ENCODE measurements at places on chromosomes 3 and 15.
A peak's percentile ranks its signal among the peaks of the same experiment; 100 is the strongest.

GRCh38 chr3:12279591-12280326 is 9.1 kb upstream of the PPARG start:
- no peak for DNase-seq

GRCh38 chr3:46632792-46633191 is 20.5 kb downstream of the FAM240A start:
- no peak for DNase-seq

GRCh38 chr3:39396690-39397089 is 9.8 kb upstream of the RPSA start:
- no peak for DNase-seq

DNA sequence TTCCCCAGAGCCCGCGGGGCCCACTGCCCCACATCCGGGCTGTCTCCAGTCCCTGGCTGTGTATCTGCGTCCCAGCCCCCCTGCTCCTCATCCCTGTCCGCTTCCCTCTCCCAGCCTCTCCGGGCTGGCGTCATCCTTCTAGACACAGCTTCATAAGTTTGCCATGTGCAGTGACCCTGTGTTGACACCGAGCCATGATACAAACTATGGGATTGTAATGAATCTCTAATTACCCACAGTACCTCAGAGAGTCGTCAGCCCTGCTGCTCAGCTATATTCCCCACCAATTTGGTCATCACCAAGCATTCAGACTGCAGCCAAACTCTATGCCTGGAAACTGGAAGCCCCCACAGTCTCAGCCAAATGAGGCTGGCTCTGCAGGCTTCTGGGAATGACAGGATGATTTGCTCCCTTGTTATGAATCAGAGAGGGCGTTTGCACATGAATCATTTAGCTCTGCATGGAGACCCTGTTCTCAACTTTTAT is 466.1 kb upstream of the ATP11B start:
- DNase-seq: no peak

- DNase-seq: peak; percentile 62
These were observed 156.7 kb downstream of the DIPK2A start for GRCh38 chr3:144128108-144128892.

DNA sequence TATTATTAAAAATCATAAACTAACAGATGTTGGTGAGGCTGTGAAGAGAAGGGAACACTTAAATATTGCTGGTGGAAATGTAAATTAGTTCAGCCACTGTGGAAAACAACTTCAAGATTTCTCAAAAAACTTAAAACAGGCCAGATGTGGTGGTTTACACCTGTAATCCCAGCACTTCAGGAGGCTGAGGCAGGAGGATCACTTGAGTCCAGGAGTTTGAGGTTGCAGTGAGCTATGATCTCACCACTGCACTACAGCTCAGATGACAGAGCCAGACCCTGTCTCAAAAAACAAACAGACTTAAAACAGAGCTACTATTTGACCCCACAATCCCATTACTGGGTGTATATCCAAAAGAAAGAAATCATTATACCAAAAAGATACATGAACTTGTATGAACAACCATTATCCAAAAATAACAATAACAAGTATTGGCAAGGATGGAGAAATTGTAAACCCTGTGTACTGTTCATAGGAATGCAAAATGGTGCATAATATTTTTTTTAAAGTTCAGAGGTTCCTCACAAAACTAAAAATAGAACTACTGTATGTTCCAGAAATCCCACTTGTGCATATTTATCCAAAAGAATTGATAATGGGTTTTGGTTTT is 25.5 kb downstream of the ZNF148 start:
- DNase-seq: no peak

- no peak for DNase-seq
These were observed 448 bp upstream of the KBTBD12 start for GRCh38 chr3:127914584-127914983.

DNA sequence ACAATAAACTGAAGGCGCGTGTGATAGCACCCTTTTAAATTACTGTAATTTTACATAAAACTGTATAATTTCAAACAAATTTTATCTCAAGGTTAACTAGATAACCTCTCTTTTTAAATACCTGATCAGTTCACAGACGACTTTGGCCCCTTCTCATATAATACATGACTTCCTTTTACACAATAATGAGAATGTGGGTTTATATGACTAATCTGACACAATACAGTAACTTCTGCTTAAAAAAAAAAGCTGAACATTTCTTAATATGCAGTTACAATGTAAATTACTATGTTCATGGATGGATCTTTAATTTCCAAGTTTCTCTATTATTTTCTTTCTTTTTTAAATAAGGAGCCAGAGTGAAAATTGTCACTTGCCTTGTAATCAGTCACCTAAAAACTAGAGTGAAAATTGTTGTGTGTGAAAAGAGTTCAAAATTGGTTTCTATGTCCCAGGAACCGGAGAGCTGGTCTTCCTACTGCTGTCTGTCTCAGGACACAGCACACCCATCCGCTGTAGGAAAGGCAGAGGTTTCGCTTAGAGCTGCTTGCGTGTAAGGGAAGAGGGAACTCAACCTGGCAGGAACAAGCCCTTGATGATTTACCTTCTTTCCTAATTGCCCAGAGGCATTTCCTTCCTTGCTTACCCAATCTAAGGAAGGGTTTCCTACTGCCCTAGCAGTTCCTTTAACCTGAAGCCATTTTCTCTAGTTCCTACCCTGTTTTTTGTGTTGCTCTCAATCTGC is 33.3 kb downstream of the PLD1 start:
- no peak for DNase-seq

DNA sequence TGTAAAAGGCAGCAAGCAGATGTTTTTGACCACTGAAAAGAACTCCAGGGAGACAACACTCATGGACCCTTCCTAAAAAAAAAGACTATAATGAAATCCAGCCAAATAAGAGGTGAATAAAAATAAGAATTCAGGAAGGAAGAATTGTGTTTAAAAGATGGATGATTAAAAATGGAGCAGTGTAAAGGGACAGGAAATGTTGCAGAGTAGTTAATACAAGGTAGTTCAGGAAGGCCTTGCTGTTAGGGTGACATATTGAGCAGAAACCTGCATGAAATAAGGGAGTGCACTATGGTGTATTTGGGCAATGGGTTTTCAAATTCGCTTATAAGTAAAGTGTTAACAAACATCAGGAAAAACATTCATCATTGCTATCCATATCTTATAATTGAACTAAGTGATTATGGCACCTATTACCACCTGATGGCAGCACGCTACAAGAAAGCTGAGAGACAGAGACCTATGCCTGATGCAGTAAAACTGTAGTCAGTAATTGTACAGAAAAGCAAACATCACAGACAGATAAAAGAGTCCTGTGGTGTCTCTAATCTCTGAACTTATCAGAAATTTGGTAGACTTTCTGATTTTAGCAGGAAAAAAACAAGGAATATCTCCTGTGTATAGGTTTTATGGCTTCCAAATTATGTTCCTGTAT is 5.8 kb upstream of the DBR1 start:
- peak; percentile 38 for DNase-seq

DNA sequence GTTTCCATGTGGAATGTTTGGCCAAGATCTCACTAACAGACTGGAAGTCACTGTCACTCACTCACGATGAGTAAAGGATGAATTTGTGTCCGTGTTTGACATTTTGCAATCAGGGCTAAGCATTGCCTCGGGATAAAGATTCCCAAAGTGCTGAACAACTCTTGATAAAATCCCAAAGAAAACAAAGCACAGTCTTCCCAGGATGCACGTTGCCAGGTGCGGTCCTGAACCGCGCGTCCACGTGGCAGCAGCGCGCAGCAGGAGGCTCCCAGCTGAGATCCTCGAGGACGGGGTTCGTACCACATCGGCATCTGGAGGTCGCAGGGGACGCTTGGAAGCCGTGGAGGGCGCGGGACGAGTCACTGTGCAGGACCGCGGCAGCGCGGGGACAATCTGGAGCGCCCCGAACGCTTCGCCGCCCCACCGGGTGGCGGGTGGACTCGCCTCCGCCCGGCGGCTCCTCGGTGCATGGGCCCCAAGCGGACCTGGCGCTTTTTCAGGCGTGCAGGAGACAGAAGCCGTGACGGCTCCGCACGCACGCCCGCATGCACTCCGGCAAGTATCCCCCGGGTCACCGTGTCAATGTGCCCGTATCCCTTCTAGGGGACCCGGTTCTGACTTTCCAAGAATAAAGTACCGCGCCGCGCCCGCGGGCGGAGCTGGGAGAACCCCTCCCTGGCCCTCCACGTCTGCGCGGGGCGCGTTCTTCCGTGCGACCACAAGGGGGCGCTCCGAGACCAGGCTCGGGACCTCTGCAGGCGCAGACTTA is 17.7 kb downstream of the CPN2 start:
- peak; percentile 82 for DNase-seq

DNA sequence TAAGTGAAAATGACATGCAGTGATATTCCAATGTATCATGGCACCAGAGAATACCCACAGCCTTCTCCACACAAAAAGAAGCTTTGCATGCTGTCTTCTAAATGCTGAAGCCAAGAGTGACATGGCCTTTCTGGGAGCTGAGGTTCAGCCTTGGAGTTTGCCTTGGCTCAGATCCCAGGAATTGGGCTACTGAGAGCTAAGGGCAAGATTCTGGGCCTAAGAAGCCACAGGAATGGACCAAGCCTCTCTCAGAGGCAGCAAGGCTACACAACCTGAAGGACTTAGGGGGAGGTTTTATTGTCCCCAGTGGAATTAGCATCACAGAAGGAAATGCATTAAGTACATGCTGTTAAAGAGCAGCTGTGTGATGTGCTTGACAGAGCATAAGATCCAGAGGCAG is 1078.5 kb downstream of the TUSC7 start:
- DNase-seq: no peak

GRCh38 chr15:69402816-69403215 is 11.3 kb upstream of the KIF23 start:
- DNase-seq: no peak

DNA sequence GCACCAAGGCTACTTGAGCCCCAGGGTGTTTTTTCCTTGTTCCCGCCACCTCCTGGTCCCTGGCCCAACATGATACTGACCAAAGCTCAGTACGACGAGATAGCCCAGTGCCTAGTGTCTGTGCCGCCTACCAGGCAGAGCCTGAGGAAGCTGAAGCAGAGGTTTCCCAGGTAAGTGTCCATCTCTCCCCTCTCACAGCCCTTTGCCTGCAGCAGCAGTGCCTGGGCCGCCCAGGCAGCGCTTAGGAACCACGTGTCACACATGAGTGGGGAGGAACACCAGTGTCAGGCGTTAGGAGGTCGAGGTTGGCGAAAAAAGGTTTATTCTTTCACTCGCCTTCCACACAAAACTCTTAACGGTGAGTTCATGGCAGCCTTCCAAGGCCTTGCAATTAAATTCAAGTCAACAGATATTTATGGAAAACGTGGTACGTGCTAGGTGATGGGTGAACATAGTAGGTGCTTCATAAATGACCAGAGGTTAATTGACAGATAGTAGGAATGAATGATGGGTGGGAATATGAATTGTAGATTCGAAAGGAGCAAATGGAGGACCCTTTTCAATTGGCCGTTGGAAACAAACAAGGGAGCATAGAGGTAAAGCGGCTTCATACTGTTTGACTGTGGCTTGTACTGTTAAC is 486 bp downstream of the CDIN1 start:
- DNase-seq: no peak

DNA sequence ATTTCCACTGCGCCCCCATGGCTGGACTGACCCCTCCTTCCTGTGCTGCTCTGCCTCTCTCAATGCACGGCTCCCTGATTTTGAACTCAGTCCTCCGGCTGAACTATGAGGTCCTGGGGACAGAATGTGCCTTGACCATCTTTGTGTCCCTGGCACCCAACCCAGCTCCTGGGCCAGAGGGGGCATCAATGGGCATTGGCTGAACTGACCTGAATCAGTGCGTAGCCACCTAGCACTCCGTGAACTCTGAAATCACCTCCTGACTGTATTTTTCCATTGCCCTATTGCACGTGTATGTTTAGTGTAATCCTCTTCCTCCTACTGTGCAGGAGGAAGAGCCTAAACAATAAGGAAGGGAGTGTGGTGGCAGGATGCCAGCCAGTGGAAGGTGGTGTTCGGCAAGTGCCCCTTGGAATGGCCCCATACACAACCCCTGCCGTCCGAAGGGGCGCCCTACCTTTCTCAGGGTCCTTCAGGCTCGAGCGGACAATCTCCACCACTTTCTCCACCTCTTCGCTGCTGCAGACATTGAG is 33.5 kb downstream of the BDH1 start:
- DNase-seq: no peak

- DNase-seq: no peak
These were observed 358.6 kb upstream of the ARHGEF26 start for GRCh38 chr3:153762411-153763235.

DNA sequence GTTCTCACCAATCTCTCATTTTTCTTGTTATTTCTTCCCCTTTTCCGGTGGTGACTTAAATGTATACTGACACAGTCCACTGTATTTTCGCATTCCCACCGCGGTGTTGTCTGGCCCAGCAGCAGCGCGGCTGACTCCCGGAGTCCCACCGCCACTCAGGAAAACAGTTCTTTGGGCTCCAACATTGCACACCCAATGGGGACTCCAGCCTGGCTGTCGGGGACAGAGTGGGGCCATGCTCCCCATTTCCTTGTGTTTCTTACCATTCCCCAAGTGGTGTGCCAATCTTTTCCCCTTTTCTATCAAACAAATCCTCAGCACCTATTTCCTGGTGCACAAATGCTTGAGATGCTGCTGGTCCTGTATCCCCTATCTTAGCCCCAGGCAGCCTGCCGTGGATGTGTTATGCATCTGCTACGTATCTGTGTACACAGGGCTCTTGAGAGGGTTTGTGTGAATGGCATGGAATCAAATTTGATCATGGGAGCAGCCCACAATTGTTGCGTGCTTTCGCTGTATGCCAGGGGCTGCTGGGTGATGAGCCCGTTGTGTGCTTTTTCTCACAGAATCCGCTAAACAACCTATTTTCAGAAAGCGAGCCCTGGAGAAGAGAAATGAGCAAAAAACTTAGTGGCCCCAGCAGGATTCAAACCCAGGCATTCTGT is 219.1 kb upstream of the RGMA start:
- DNase-seq: no peak

- DNase-seq: no peak
These were observed 32.1 kb downstream of the DNASE1L3 start for GRCh38 chr3:58178528-58179234.

DNA sequence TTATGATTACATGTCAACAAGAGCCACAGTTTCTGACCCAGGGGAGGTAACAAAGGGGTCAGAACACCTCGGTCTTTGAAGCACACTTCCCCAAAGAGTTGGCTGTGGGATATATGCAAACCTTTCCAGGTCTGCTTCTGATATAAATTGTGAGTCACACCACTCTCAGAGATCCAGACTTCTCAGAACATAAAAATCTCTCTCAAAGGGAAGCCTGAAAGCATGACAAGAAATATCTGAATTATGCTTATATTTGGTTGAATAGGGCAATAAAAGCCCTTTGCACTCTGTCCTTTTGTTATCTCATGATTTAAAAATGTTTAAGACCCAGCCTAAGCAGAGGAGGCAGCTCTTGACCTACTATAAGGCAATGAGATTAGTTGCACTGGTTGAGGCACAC is 56.8 kb downstream of the MYH15 start:
- DNase-seq: no peak

- DNase-seq: peak; percentile 66
These were observed 141.0 kb upstream of the ARHGEF26 start for GRCh38 chr3:153980252-153980590.

GRCh38 chr3:157794771-157795170 is 291.6 kb upstream of the VEPH1 start:
- DNase-seq: no peak

All from WERI-Rb-1 (cell line).